ENCODE measurements at places on chromosomes 1 and 21.

- H3K4me1 ChIP-seq = peaks cover 8% of the 10 kb centered on the region
- H3K36me3 ChIP-seq = peaks cover 50% of the 10 kb centered on the region
- H3K4me3 ChIP-seq = no peak overlapping the region
- H3K27me3 ChIP-seq = no peaks in the 10 kb centered on the region
- peak; percentile 19 for DNase-seq
Measured at GRCh38 chr1:17405898-17406759, 33.3 kb downstream of the RCC2 start.

DNA sequence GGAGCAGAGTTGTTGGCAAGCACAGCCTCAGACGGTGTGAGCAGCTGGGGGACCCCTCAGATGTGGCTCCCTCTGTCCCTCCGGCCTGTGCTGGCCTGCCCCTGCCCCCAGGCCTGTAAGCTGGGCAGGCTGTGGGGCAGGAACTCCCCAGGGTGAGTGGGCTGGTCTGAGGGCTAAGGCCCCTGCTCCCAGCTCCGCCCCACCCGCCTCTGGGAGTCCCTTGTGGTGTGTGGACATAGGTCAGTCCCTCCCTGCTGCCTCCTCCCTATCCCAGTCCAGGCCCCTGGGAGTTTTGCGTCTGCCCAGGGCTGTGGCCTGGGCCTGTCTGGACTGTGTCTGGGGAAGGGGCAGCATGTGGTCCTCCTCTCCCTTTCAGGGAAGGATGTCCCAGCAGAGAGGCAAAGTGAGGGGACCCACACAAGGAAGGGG, 3.6 kb upstream of the VWA1 start:
- no peaks in the 10 kb centered on the region for H3K4me1 ChIP-seq
- no peak overlapping the region for H3K4me3 ChIP-seq

- no peaks in the 10 kb centered on the region for H3K36me3 ChIP-seq
- no peak overlapping the region for H3K4me3 ChIP-seq
- no peak overlapping the region for H3K27ac ChIP-seq
- no peaks in the 10 kb centered on the region for H3K27me3 ChIP-seq
Measured at GRCh38 chr1:239505094-239505493, 118.7 kb downstream of the CHRM3 start.

DNA sequence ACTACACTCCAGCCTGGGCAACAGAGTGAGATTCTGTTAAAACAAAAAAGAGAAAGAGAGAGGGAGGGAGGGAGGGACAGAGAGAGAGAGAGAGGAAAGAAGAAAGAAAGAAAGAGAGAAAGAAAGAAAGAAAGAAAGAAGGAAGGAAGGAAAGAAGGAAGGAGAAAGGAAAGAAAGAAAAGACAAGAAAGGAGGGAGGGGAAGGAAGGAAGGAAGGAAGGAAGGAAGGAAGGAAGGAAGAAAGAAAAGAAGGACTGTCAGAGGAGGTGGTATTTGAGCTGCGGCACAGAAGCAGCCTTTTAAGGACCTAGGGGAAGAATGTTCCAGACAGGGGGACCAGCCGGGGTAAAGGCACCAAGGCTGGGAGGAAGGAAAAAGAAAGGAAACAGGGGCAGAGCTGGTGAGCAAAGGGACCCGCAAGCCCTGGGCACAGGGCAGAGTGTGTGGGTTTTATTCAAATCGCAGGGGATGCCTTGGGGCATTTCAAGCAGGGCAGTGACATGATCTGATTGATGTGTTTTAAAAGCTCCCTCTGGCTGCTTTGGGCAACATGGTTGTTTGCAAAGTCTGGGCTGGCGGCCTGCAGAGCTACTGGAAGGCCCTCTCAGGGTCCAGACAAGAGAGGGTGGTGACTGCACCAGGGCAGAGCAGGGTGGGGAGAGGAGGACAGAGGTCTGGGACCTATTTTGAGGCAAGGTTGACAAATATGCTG, 176.9 kb upstream of the VAMP3 start:
- DNase-seq = no peak
- H3K36me3 ChIP-seq = no peaks in the 10 kb centered on the region
- peaks cover 7% of the 10 kb centered on the region for H3K27me3 ChIP-seq
- no peak overlapping the region for H3K4me3 ChIP-seq
- H3K27ac ChIP-seq = no peak overlapping the region

DNA sequence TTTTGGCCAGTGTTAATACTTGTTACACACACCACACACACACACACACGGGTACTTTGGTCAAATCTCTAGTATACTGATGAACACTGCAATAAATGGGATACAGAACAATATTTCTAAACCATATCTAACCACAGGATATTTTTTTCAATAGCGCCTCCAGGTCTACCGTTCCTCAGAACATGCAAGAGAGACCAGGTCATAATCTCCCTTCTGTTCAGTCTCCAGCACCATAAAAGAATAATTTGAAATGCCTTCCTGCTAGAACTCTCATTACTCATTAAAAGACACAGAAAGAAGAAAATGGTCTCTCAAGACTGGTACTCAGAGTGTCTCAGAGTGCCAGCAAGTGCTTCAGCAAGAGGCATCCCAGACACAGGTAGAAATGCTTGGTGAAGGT, 11.5 kb upstream of the SLC44A3 start:
- H3K4me3 ChIP-seq = no peak overlapping the region
- no peaks in the 10 kb centered on the region for H3K36me3 ChIP-seq
- DNase-seq = no peak

DNA sequence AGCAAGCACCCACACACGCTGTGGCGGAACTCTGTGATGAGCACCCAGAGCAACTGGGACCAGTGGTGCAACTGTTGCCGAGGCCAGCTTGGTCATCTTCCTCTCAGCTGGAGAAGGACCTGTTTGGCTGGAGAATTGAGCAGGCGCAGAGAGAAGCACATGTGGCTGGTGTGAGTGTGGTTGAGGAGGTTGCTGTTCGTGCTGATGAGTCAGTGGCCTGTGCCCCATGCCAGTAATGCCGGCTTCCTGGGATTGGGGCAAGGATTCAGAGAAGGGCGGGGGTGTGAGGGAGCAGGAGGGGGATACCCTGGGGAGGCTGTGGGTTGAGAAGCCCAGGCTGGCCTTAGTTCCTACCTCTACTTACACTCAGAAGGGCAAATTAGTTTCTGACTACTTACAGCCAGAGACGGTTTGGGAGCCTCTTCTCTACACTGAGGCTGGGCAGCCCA, 57.5 kb upstream of the EPS8L3 start:
- peaks cover 32% of the 10 kb centered on the region for H3K4me1 ChIP-seq
- DNase-seq = no peak
- H3K27me3 ChIP-seq = no peaks in the 10 kb centered on the region
- no peak overlapping the region for H3K27ac ChIP-seq
- H3K4me3 ChIP-seq = no peak overlapping the region

- peaks cover 32% of the 10 kb centered on the region for H3K27me3 ChIP-seq
- no peaks in the 10 kb centered on the region for H3K36me3 ChIP-seq
- no peak for DNase-seq
Measured at GRCh38 chr1:237098541-237098940, 56.6 kb downstream of the RYR2 start.

GRCh38 chr1:43590388-43590925, 59.5 kb upstream of the KDM4A start:
- H3K4me3 ChIP-seq = no peak overlapping the region
- H3K36me3 ChIP-seq = no peaks in the 10 kb centered on the region
- H3K27ac ChIP-seq = no peak overlapping the region
- peaks cover 29% of the 10 kb centered on the region for H3K27me3 ChIP-seq

Measured in effector memory CD8-positive, alpha-beta T cell (primary cell).